ENCODE measurements at places on chromosomes 4 and X.

DNA sequence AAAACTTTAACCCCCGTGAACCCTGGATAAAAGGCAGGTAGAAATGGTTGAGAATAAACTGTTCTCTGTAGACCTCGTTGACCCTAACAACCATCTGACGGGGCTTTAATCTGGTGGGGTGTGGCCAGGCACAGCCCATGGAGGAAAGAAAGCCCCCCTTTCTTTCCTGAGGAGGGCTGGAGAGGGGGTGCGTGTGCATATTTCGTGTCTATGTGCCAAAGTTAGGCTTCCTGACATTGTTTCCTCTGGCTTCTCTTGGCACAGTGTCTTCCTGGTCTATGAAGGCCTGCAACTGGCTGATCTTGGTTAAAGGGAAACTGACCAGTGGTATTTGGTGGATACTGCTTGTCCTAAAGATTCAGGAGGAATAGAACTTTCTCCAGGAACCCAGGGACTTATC, 97.1 kb downstream of the MGST2 start:
- no peak for DNase-seq

- DNase-seq, result no peak
Measured at GRCh38 chr4:139940600-139940999, 213.4 kb downstream of the MAML3 start.

DNA sequence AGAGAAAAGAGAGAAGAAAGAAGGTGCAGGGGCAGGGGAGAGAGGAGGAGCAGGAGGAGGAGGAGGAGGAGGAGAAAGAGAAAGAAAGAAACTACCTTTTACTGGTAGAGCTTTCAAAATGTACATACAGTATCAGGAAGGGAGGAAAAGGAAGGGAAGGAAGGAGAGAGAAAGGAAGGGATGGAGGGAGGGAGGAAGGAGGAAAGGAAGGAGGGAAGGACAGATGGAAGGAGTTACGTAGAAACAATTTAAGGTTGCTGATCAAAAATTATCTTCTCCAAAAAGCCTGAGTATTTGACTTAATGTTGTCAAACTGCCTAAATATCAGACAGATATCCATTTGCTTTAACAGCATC, 13.4 kb downstream of the TBC1D9 start:
- no peak for DNase-seq

- DNase-seq, result no peak
Measured at GRCh38 chr4:142875117-142875516, 29.0 kb upstream of the INPP4B start.
